ENCODE measurements at places on chromosomes 16 and 17. TPM values are rescaled to one million over a fixed set of nuclear protein-coding genes. Genes with fewer than 3 reads are reported as not detected.

Gene GLTPD2
- not detected for total RNA-seq

Gene PTGES3L
- not detected for total RNA-seq

Gene RUNDC3A
- total RNA-seq, result 0.08 TPM

Gene PRKCB
- 1.4 TPM for total RNA-seq

Gene RUSF1
- total RNA-seq, result 44.5 TPM

Gene MPG
- total RNA-seq, result 56.9 TPM

Gene PARD6A
- 0.60 TPM for total RNA-seq

Gene CLEC19A
- not detected for total RNA-seq

Gene PDK2
- total RNA-seq, result 18.3 TPM

Gene PLLP
- total RNA-seq, result not detected

Gene KRTAP3-2
- total RNA-seq, result not detected

Gene MYOCD
- total RNA-seq, result 1.2 TPM

Gene CIITA
- 0.12 TPM for total RNA-seq

Gene QPRT
- total RNA-seq, result 14.7 TPM

Gene CTNS
- 18.4 TPM for total RNA-seq

Gene CA7
- total RNA-seq, result not detected

Gene RPGRIP1L
- 7.6 TPM for total RNA-seq

Gene NOD2
- total RNA-seq, result 0.59 TPM

Gene FBXO39
- total RNA-seq, result 0.82 TPM

Gene SLX1A
- 39.7 TPM for total RNA-seq

Gene HP
- total RNA-seq, result not detected

Gene HSPB9
- total RNA-seq, result not detected

Gene CSH2
- total RNA-seq, result not detected

Gene C16orf54
- not detected for total RNA-seq

Gene TNFRSF17
- total RNA-seq, result 0.12 TPM

Gene ADAP2
- total RNA-seq, result 2.0 TPM

Gene KRT222
- not detected for total RNA-seq

Gene ACD
- 9.8 TPM for total RNA-seq

All from smooth muscle cell of the coronary artery (primary cell).